ENCODE measurements at places on chromosomes 3 and 15. TPM values are rescaled to one million over a fixed set of nuclear protein-coding genes. Genes with fewer than 3 reads are reported as not detected.

ALPK3 gene
- total RNA-seq: 0.12 TPM

FHIT gene
- total RNA-seq: 0.38 TPM

BSN gene
- under 0.01 TPM for total RNA-seq

NEK10 gene
- 35.3 TPM for total RNA-seq

INSYN1 gene
- total RNA-seq: 0.45 TPM
